Mammary epithelial cell (primary cell): ENCODE measurements at places on chromosomes 1 and 21. TPM values are rescaled to one million over a fixed set of nuclear protein-coding genes. Genes with fewer than 3 reads are reported as not detected.

DNA sequence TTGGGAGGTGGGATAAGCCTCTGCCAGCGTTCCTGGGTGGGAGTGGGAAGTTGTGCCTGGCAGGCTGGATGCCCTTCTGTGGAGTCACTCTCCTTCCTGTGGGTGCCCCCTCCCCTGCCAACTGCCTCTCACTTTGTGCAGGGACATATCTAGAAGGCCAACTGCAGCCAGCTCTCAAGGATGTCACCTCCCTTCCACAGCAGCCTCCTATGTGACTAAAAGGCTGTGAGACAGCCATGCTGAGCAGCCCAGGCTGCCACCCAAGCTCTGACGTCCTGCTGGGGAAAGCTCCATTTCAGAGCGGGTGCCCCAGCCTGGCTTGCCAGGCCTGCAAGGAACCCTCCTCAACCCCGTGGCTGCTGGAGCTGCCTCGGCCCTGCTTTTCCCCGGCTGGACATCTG lies 19.6 kb upstream of the SLC26A9 start:
- DNase-seq, result no peak

Gene RUNX3
- 0.13 and 0.42 TPM in 2 replicates for total RNA-seq

GRCh38 chr1:21165076-21165475 lies 11.6 kb downstream of the EIF4G3 start:
- no peak for DNase-seq

Gene DNALI1
- 4.8 TPM for total RNA-seq

Gene UQCRHL
- total RNA-seq, result 1.2 and 1.3 TPM in 2 replicates

- no peak for DNase-seq
These were observed 10.4 kb upstream of the TMEM200B start for GRCh38 chr1:29133861-29134694.

DNA sequence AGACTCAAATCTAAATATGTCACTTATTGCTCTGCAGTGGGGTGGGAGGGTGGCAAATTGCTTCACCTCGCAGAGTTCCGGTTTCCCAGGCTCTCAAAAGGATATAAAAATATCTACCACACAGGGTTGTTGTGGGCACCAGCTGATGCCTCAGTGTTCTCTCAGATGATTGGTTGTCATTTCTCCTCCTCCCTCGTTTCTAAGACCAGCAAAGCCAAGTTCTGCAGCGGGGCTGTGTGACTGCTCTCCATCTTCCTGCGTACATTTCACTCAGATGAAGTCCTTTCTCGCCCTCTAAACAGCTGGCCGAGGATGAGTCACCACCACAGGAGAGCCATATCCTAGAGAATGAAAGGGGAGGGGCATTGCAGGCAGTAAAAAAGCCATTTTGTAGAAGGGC lies 35.0 kb upstream of the VWA5B1 start:
- peak; percentile 36 for DNase-seq

DNA sequence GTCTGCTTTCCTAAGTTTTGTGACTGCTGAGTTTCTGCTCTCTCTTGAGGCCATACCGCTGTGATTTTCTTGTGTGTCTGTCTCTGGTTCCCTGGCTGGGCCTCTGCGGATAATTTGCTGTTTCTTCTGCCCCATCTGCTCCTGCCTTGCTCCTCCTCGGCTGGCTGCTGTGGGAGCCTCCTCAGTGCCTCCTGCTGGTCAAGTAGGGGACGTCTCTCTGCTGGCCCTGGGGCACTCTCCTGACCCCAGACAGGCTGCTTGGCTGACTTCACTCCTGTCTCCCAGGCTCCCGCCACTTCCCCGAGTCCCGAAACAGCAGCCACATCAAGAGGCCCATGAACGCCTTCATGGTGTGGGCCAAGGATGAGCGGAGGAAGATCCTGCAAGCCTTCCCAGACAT lies 28.5 kb downstream of the ETNK2 start:
- no peak for DNase-seq

DNA sequence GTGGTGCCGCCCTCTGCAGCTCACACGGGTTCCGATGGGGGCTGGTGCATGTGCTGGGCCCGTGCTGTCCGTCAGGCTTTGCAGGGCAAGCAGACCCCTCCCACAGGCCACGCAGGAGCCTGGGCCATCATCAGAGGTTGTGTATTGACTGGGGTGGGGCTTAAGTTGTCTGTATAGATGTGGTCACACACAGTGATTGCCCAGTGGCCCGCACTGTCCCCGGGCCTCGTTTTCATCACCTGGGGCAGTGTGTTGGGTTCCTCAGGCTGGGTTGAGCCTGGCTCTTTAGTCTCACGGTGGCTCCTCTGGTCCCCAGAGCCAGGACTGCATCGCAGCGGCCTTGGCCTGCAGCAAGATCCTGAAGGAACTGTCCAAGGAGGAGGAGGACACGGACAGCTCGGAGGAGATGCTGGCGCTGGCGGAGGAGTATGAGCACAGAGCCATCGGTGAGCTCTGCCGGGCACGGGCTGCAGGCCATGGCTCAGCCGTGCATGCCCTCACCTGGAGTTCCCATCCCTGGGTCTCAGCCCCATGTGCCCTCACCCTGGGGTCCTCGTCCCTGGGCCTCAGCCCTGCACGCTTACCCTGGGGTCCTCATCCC lies 44.1 kb downstream of the TRPM2 start:
- DNase-seq, result no peak

GRCh38 chr21:25005388-25005787 lies 601.9 kb downstream of the MRPL39 start:
- no peak for DNase-seq

Gene UBAP2L
- total RNA-seq, result 134 and 168 TPM in 2 replicates

GRCh38 chr1:54163573-54163972 lies 10.8 kb upstream of the CDCP2 start:
- DNase-seq, result no peak

Gene ASTN1
- total RNA-seq, result 0.14 TPM in 1 of 2 replicates, not detected in the other

DNA sequence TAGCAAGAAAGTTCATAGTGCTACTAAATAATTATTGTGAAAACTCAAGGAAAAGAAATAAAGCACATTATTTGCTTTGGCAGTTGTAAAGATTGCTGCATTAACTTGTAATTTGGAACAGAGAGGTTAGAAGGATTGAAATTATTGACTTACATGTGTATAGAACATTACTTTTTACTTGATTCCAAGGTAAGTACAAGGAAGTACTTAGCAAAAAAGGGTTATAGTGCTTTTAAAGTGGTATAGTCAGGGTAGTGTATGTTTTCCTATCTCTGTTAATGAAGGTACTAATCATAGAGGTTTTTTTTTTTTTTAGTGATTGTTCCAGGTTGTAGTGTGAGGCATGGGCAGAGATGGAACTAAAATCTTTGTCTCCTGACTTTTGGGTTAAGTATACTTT lies 29.4 kb downstream of the MAN1A2 start:
- no peak for DNase-seq

- peak; percentile 50 for DNase-seq
These were observed 49.8 kb downstream of the EPHB2 start for GRCh38 chr1:22760455-22760854.
